ENCODE measurements at places on chromosomes 1 and 21.

- DNase-seq, result no peak
Observed at GRCh38 chr1:115679141-115679611, 37.4 kb downstream of the VANGL1 start.

- DNase-seq, result no peak
Observed at GRCh38 chr1:220239966-220240365, 32.3 kb downstream of the RAB3GAP2 start.

DNA sequence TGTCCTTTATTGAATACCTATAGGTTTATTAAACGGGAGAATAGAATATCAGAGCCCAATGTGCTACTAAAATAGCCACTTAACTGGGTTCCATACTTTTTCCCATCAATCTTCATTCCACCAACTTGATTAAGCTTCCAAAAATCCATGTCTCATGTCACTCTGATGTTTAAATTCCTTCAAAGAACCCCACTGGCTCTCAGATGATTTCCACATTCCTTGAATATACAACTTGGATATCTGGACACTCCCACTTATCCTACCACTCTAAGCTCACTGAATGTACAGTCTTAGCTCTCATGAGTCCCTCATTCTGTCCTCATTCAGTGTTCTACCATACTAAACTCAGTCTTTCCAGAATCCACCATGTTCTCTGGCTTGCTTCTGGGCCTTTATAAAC lies 21.1 kb downstream of the COL11A1 start:
- no peak for DNase-seq

DNA sequence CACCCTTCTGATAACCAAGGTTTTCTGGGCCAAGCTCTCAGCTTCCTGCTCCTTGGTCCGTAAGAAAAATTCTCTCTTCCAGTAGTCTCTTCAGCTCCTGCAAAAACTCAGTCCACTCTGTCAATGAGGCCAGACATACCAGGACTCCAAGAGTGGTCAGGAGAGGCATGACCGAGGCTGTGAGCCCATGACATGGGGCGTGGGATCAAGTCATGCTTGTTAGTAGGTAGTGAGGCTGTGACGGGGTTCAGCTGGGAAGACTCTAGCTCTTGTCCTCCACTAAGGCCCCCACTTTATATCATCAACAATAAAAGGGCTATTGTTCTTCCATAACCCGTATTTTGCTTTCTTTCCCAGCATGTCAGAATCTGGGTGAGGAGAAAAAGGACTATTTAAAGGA lies 10.1 kb upstream of the HCRTR1 start:
- DNase-seq, result no peak

DNA sequence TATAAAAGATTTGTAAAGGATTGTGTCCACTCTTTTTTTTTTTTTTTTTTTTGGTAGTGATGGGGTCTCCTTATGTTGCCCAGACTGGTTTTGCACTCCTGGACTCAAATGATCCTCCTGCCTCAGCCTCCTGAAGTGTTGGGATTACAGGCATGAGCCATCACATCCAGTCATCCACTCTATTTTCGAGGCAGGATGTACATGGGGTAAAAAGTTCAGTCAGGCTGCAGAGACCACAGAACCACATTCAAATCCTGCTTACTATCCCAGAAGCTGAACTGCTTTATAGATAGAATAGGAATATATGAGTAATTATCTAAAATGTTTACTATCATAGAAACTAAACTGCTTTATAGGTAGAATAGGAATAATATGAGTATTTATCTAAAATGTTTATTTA lies 26.0 kb upstream of the KCNK2 start:
- DNase-seq, result no peak

- DNase-seq, result no peak
Observed at GRCh38 chr21:15159382-15160020, 94.7 kb upstream of the NRIP1 start.

GRCh38 chr1:59556398-59556797 lies 258.4 kb upstream of the HOOK1 start:
- DNase-seq, result no peak

DNA sequence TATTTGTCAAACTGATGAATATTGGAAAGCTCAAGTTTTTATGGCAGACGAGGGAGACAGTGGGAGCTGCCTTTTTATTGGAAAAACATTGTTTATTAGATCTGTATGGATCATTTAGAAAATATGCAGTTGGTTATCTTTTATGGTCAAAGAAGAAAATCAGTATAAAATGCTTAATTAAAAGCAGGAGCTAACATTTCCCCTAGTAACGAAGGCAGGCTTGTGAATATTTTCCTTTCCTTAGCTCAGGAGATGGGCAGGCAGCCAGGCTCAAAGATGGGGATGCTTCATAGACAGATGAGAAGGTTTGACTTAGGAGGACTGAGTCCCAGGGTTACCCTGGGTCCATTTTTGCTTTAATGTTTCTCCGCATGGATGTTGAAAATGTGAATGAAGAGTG lies 26.0 kb downstream of the ROR1 start:
- DNase-seq, result no peak

GRCh38 chr1:228376262-228376628 lies 30.4 kb downstream of the TRIM11 start:
- no peak for DNase-seq

DNA sequence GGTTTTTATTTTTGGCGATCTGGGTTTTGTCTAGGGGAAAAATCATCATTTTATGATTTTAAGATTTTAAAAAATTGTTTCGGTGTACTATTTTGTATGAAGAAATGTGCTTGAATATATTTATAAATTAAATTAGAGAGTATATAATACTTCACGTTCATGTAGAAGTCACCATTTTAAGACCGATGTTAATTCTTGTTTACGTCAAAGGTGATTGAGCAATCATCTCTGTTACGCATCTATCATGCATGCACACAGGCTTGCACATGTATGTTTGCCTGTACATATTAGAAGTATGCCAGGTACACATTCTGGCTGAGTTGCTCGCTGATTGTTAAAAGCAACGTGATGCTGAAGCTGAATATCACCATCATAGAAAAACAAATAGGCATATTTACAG lies 54.7 kb downstream of the DYRK1A start:
- no peak for DNase-seq

- no peak for DNase-seq
Observed at GRCh38 chr1:53651356-53651755, 87.6 kb downstream of the GLIS1 start.

GRCh38 chr1:27368869-27369582 lies 2.3 kb upstream of the MAP3K6 start:
- no peak for DNase-seq

- DNase-seq, result no peak
Observed at GRCh38 chr1:198417039-198417438, 123.4 kb downstream of the ATP6V1G3 start.

GRCh38 chr1:229033480-229033879 lies 237.4 kb upstream of the RAB4A start:
- no peak for DNase-seq

GRCh38 chr1:208772891-208773290 lies 528.7 kb upstream of the PLXNA2 start:
- DNase-seq, result no peak

DNA sequence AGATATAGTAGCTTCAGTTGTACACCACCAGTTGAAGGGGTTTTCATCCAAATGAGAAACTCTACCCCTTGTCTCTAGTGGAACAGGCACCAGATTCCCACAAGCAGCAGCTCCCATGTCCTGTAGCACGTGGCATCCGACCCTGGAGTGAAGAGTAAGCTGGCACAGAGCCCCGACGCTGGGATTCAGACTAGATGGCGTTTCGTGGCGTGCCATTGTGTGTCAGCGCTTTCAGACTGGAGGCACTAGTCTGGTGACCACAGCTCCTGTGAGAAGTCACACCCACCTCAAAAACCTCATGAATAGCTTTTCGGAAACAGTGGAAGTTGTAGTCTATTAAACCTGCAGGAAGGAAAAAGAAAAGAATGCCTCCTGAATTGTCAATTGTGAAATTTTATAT lies 20.2 kb downstream of the RRAGC start:
- DNase-seq, result no peak

- DNase-seq, result no peak
Observed at GRCh38 chr1:7468248-7468647, 302.8 kb upstream of the VAMP3 start.

- DNase-seq, result no peak
Observed at GRCh38 chr1:218472885-218473284, 127.7 kb downstream of the TGFB2 start.

GRCh38 chr1:50084389-50084788 lies 24.3 kb upstream of the ELAVL4 start:
- DNase-seq, result no peak

DNA sequence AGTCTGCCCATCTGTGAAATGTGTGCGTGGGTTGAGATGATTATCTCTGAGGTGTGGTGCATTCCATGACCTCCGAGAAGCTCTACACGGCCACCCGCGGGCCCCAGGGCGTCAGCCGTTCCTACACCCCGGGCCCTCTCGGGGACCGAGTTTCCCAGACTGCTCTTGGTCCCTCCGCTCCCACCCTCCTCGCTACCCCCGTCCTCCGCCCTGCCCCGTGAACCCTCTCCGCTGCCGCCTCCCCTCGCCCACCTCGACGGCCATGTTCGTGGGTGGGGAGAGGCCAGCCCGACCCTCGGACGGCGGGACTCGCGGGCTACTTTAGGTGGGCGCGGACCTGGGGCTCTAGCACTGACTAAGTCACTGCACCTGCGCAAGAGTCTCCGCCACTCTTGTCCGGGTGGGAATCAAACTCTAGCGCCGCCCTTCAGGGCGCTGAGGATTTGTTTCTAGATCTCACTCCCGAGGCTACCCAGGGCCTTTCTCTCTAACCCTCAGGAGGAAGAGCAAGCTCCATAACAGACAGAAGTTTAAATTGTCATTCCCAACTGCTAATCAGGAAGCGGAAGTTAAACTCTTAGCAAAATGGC lies 47.7 kb upstream of the VWA5B1 start:
- DNase-seq, result no peak

DNA sequence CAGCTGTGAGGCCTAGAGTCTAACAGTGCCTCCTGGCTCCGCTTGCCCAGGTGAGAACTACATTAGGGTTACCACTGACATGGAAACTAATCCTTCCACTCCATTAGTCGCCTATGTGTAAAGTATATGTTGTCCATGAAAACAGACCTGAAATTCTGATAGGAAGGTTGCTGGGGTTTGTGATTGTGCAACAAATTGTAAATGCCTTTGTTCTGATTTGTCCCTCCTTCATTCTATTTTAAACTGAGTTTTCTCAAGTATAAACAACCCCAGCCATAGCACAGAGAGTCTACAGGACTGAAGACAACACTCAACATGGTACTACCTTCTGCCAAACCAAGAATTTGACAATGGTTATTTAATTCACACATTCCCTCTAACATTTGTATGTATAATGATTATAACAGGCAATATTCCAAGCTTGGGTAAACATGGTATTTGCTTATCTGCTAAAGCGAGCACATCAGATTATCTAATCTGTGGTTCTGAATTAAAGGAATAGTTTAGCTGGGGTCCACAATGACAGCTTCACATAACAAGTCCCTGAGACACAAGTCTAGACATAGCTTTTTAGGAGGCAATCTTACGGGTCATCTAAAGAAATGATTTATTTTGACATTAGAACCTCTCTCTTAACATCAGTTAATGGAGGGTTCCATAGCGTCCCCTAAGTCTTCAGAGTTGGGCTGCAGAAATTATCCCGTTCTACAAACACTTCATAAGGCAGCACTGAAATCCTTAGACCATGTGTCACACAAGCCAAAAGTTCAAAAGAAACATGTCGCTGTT lies 633.0 kb downstream of the SMYD3 start:
- no peak for DNase-seq

DNA sequence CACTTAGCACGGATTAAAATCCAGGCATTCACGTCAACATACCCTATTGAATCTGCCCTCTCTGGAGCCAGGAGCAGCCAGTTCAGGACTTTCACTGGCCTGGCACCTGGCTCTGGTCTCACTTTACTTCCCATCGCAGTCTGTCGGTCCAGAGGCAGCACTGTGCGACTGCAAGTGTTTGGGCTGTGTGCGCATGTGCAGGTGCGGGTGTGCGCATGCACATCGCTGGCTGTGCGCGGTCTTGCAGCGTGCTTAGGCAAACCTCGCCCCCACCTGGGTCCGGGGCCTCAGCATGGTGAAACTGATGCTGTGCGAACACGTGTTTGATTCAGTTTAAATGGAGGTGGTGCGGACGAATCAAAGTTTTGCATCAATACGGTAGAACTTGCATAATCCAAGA lies 38.0 kb downstream of the ATF3 start:
- DNase-seq, result no peak

DNA sequence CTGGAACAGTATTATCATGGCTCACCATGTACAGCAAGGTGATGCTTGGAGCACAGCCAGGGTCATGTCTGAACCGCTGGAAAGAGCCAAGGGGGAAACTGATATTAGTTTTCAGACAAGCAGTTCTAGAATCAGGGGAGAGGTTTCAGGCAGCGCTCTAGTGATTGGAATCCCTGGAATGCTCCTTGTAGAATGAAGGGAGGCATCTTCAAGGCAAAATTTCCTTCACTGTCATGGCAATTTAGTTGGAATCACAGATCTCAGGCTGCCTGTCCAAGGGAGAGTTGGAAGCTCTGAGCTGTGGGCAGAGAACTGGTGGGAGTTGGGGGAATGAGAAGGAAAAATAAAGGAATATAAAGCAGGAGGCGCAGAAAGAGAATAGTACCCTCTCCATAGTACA lies 737.1 kb downstream of the PTPRU start:
- no peak for DNase-seq

DNA sequence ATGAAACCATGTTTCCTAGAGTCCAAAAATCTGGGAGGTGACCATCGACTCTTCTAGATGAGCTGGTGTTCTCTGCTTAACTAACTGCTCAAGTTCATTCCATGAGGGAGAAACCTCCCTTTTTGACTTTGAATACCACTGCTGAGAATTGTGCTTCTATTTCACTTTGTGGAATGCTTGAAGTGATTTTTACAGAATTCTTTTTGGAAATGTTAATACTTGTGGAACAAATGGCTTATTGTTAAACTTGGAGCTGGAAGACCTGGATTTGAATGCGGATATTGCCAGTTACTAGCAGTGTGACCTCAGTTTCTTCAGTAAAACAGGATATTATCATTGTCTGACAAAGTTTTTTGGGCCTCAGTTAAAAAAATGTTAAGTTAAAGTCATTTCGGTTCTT lies 36.5 kb upstream of the APP start:
- DNase-seq, result no peak

DNA sequence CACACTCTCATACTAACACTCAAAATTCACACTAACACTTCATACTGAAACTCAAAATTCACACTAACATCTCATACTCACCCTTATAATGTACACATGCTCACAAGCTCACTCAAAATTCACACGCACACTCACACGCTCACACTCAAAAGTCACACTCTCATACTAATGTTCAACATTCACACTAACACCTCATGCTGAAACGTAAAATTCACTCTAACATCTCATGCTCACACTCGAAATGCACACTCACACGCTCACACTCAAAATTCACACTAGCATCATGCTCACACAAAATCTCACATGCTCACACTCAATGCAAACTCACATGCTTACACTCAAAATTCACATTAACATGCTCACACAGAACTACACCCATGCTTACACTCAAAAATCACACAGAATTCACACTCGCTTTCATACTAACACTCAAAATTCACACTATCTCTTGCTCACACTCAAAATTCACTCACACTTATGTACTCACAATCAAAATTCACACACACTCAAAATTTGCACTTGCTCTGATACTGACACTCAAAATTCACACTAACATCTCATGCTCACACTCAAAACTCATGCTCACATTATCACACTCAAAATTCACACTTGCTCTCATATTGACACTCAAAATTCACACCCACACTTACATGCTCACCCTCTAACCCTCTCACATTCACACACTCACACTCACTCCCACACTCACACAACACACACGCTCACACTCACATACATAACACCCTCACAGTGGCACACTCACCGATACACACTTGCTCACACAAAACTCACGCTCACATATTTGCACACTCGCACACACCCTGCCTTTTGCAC lies 264.4 kb upstream of the VAMP3 start:
- DNase-seq, result no peak

Data from effector CD8-positive, alpha-beta T cell (primary cell).